ENCODE measurements at places on chromosomes 1 and 21. TPM values are rescaled to one million over a fixed set of nuclear protein-coding genes. Genes with fewer than 3 reads are reported as not detected.
A peak's percentile ranks its signal among the peaks of the same experiment; 100 is the strongest.

DNA sequence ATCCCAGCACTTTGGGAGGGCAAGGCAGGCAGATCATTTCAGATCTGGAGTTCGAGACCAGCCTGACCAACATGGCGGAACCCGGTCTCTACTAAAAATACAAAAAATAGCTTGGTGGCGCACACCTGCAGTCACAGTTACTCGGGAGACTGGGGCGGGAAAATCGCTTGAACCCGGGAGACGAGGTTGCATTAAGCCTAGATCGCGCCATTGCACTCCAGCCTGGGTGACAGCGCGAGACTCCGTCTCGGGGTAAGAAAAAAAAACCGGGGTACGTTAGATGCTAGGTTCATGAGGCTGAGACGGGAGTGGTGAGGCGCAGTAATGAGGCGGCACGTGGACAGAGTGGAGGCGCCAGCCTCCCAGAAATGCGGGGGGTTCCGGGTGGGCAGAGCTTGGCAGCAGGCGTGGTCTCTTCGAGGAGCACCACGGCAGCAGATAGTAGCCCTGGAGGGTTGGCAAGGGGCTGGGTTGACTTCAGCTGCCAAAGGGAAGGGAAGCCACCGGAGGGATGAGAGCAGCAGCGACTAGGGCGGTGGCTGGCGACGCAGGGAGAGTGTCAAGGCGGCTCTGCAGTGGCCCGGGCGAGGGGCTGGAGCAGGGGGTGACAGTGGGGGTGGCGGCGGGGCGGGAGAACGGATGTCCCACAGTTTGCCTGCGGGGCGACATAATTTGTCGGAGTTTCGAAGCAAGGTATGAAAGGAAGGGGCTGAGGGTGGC is 832 bp downstream of the MRPL20 start:
- DNase-seq, result no peak

DNA sequence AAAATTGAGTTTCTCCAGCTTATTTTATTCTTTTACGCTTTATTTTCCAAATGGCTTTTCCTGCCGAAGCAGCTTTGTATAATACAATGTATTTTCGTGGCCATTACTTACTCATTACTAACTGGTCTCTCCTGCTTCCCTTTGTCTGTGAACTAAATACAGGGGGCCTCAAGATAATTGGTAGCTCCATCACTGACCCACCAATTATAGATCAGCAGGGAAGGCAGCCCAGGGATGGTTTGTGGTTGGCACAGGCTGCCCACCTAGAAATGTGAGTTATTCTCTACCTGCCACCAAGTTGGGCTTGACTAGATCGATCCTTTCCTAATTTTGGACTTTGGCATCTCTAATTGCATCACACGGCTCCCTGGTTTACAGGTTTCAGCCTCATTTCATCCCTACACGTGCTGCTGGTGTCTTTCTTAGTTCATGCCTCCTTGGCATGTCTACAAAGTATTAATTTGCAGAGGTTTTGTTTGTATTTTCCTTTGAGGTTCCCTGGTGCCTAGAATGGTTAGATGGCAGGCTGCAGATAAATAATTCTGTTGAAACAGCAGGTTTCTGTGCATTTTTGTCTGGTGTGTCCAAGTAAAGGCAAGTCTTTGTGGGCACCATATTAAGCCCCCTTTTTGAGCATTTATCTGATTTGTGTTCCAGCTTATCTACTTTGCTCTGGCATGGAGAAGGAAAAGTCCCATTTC is 35.2 kb downstream of the PEX14 start:
- DNase-seq, result no peak

DNA sequence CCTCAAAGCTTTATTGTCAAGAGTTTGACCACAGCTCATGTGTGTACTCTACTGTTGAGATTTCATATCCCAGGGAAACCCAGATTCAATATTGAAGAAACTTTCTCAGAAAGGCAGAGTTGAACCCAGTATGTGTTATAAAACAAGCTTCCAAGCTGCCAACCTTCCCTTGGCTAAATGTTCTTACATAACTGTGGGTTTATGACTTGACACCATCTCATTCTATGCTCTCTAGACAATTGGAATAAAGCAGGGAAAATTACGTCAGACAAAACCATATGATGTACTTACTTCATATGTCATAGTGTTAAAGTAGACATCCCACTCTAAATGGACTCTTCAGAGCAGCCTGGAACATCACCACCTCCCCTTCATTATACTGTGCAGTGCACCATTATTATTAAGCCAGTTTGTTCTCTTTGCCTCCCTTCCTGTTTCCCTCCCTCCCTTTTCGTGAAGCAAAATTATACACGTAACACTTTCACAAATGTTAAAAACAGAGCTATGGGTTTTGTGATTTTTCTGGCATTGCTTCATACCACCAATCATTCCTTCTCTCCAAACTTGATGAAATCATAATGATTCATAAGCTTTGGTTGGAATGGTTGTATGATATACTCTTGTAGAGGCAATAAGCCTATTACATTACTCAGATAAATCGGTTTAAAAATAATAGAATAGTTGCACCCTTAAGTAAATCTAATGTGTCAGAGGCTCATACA is 507.2 kb downstream of the LTN1 start:
- no peak for DNase-seq

GRCh38 chr1:227417756-227418480 is 99.6 kb upstream of the CDC42BPA start:
- DNase-seq, result no peak

DNA sequence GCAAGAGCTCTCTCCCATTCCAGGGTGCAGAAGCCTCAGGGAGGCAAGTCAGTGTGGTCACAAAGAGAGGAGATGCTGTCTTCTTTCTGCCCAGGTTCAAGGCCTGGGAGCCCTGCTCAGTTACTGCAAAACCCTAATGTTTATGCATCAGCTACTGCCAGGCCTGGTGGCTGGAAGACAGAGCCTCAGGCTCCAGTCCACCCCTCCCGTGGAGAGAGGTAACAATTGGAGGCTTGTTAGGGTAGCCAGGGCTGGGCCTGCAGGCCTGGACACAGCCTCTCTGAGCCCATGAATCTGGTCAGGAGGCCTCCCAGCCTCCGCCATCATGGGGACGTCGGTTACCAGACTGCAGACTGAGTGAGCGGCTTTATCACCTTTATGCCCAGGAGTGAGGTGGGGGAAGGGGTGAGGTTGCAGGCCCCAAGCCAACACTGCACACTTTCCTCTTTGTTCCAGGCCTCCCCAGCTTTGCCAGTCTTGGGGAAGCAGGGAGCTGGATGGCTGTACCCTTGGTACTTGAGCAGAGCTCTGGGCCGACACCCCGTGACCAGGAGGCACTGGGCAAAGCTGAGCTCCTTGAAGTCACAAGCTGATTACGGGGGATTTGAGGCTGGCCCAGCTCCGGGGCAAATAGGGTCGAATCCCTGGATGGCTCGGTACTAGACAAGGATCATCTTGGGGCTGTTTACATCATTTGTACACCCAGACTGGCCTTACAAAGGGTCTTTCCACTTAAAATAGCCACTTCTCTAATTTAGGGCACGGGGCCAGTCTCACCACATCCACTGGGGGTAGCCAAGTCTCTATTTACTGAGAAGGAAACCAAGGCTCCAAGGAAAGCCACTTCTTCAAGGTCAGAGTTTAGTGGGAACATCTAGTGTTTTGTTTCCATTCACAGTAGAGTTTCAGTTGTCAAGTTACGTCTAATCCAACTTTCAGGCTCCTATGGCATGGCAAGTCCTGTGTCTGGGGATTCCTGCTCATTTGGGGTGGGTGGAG is 5.2 kb downstream of the SLC2A1 start:
- DNase-seq, result no peak

- peak; percentile 50 for DNase-seq
These were observed 21.2 kb upstream of the PRKACB start for GRCh38 chr1:84122780-84123382.

- DNase-seq, result no peak
These were observed 36.9 kb upstream of the PADI2 start for GRCh38 chr1:17156108-17156507.

- DNase-seq, result no peak
These were observed 544.8 kb upstream of the CAMK1G start for GRCh38 chr1:209038735-209039134.

GRCh38 chr1:77394166-77394565 is 112.3 kb downstream of the AK5 start:
- no peak for DNase-seq

AVPR1B gene
- total RNA-seq, result not detected

Data from activated T-cell treated with anti-CD3 and anti-CD28 coated beads, Interleukin-2, amount 50 U/mL, for 72 hours (primary cell).